Spleen (tissue), 13 donors: ENCODE measurements at places on chromosomes 3 and 15. TPM values are rescaled to one million over a fixed set of nuclear protein-coding genes. Genes with fewer than 3 reads are reported as not detected.

The RAD51 gene
- 3.0 TPM for total RNA-seq

DNA sequence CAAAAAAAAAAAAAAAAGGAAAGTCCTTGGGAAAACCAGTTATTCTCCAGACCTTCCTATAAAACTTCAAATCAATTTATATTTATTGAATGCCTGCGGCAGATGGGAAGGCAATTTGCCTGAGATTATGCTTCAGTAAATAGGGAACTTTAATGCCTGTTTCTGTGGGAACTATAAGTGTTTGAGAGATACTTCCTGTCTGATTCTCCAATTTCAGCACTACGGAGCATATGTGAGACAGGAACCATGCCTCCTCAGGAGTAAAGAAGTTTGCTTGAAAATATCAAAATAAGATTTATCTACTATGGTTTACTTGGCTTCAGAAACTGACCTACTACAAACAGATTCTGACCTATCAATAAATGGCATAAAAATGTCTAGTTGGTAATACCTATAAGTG, 135.5 kb downstream of the CBLB start:
- no peak for DNase-seq

DNA sequence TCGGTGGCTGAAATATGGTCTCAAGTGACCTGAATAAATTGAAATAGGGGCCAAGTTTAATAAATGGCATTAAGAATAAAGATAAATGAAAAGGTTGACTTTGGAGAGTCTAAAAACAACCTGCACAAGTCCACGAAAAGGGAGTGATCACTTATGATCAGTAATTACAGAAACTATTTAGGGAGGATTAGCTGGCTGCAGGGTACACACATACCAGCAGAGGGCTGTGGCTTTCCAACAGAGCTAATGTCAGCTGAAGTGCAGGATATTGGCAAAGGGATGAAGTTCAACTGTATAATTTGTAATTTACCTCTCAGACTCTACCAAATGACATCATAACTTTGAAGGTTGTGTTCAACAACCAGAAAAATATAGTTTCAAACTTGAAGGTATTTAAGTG, 86.8 kb downstream of the SYNPR start:
- no peak for DNase-seq

GRCh38 chr15:77642793-77643430, 10.2 kb upstream of the LINGO1 start:
- no peak for DNase-seq

DNA sequence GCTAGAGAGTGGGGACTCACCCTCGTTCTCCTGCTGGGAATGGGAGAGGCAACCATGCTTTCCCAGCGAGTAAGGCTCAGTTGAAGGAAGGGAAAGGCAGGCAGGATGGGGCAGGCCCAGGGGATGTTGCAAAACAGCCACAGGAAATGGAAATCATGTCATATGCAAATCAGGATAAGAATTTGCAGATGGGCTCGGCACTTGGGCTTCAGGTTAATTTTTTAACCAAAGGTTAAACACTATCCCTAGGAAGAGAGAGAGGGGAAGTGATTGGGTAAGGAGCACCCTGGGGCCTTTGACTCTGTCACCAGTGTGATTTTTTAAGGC, 14.6 kb upstream of the PLA2G4E start:
- no peak for DNase-seq

DNA sequence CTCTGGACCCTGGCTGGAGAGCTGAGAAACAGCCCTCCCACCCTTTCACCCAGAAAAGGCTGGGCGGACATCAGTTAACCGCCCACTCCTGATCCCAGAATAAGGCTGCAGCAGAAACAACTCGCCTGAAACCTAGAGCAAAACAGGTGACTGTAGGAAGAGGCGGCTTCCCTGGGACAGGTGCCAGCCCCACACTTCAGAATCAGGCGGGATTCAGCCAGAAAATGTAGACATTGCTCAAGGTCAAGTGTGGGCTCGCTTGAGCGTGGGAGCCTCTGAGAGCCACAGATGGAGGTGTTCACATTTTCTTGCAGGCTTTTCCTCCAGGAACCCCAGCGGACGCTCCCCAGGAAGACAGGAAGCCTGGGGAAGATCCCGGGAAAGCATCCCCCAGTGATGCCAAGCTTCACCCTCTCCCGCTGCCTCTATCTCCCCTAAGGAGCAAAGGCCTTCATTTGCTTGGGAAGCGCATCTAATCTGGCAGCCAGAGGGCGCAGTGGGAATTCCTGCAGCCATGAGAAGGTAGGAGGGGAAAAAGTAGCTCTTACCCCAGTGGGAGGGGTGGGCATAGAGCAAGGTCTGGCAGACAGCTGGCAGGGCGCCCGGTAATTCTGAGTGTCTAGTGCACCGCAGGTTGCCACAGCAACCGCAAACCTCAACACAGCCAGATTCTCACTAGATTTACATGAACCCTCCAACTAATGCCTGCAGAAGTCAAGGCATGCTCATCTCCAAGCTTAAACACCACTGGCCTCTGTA, 77.7 kb downstream of the OCA2 start:
- no peak for DNase-seq

The SLC22A14 gene
- total RNA-seq = 0.60 TPM

- no peak for DNase-seq
Observed at GRCh38 chr3:124174910-124175874, 183.3 kb upstream of the ROPN1 start.

The PLA2G4D gene
- total RNA-seq = not detected

DNA sequence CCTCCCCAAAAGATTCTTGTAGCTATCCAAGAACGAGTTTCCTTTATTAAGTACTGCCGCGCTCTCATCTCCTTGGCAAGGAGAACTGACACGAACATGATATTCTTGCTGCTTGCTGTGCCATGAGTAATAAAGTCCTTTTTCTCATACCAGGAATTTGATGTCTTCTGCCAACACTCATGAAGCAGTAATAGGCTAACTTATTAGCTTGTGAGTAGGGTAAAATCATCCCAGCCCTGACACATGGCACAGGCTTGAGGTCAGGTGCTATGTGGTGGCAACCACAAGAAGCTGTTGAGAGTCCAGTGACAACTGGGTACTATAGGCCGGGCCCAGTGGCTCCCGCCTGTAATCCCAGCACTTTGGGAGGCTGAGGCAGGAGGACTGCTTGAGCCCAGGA, 22.7 kb upstream of the UBXN7 start:
- DNase-seq = no peak

The SLC24A5 gene
- not detected for total RNA-seq

GRCh38 chr3:36397841-36398240, 17.5 kb downstream of the STAC start:
- no peak for DNase-seq
